GM06990 (cell line): ENCODE measurements at places on chromosomes 2 and 18.

DNA sequence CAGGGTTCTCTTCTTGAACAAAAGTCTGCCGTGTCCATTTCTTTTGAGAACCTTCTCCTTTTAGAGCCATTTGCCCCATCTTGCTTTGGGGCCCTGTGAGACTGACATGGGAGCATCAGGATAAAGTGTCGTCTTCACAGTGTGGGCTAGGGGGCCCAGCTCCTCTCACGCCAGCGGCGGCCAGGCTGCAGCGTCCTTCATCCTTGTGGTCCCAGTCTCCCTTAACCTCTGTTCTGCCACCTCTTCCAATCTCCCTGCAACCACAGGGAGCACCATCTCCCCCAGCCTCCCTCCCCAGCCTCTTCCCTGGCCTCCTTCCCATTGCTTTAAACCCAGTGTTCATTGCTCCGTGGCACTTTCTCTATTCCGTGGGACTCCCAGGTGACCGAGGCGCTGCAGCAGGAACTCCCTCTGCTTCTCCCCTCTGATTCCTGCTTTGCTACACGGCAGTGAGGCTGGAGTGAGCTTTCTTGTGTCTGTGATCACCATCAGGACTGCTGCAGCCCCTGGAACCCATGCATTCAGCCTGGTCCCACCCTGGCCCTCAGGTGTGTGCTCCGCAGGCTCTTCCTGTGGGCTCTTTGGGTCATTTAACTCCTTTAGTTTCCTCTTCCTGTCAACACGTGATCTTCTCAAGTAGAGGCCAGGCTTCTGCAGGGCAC, 234.1 kb downstream of the MYT1L start:
- no peak for DNase-seq

DNA sequence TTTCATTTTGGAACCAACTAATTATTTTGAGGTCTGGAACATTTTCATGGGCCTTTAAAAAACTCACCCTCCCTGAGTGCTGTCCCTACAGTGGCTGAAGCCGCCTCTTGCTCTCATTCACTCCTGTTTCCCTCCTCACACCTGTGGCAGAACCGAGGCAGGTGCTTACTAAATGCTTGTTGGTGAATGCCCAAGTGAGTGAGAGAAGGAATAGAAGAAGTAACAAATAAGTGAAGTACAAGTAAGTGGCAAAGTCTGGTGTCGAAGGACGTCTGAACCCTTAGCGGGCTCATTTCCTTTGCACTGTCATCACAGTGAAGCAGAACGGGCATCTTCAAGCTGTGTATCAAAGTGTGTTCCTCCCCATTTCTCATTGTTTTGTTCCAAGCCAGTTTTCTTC, 135.2 kb downstream of the RHBDD1 start:
- no peak for DNase-seq

DNA sequence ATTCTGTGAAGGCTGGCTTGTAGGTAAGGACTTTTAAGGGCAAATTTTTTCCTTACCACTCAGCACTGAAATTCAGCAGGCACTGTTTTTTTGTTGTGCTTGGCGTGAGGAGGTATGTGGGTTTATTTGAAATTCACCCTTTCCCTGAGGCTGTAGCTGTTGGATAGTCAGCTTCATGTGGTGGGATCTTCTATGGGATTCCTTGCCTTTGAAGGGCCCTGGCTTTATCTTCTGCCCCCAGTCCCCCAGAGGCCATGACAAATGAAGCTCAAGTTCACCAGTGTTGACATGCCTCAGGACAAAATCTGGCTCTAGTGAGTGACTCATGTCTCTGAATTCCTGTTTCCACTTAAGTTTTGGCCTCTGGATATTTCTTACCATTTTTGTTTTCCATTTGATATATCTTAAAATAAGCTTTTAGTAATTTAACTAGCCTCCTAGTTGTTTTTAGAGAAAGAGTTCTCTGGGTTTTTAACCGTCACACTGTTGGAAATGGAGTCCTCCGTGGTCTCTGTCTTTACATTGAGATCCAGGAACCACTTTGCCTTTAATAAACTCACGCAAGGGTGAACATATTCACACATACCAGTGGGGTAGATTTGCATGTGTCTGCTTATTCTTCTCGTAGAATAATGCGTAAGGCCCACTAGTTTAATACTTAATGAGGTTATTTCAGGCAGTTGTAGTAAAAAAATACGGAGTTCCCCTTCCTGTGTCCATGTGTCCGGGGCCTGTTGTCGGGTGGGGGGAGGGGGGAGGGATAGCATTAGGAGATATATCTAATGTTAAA, 211.1 kb upstream of the FAM98A start:
- DNase-seq, result no peak

- no peak for DNase-seq
Measured at GRCh38 chr18:75962036-75962572, 532.9 kb downstream of the ZNF516 start.

GRCh38 chr2:187215532-187216240, 232.4 kb downstream of the CALCRL start:
- no peak for DNase-seq

GRCh38 chr2:178863856-178864620, 56.8 kb upstream of the TTN start:
- DNase-seq, result no peak

GRCh38 chr2:173829727-173830126, 135.4 kb downstream of the SP3 start:
- no peak for DNase-seq

DNA sequence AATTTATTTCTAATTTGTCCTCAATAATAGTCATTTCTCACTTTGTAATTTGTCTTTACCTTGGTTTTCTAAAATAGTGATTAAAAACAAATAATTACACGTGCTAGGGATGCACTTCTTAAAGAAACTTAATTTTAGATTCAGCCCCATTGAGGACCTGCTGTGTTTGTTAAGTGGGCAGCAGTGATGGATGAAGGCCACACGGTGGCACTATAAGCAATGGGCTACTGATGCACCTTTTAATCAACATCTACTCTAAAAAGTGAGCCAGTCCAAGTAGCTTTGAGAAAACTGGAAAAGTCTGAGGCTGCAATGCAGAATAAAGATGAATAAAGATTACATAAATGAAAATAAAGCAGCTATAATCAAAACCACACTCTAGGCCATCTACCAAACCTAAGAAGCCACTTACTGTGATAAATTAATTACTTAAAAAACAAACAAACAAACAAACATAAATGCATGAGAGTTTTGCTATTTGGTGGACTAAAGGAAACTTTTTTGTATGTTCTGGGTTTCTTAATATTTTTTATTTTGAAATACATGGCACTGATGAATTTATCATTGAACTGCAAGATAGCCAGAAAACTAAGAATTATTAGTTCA, 89.3 kb downstream of the PDE11A start:
- DNase-seq, result no peak

- no peak for DNase-seq
Measured at GRCh38 chr2:43220229-43220751, 6.1 kb downstream of the ZFP36L2 start.

- DNase-seq, result no peak
Measured at GRCh38 chr2:223979730-223980396, 22.6 kb downstream of the MRPL44 start.

DNA sequence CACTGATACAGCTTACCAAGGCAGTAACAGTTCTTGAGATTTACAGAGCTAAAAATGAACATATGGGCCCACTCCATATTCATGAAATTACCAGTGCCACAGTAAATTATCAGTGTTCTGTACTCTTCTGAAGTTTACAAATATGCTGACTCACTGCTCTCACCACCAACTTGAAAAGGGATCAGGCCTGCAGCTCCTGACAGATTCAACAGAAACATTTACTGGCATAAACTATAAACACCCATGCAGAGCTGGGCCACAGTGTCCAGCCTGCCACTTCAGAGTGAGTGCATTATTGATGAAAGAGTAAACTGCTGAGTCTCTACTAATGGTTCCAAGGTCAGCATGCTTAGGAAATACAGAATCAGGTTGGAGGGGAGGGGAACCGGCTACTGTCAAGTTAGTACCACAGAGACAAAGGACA, 83.1 kb downstream of the FARSB start:
- no peak for DNase-seq

DNA sequence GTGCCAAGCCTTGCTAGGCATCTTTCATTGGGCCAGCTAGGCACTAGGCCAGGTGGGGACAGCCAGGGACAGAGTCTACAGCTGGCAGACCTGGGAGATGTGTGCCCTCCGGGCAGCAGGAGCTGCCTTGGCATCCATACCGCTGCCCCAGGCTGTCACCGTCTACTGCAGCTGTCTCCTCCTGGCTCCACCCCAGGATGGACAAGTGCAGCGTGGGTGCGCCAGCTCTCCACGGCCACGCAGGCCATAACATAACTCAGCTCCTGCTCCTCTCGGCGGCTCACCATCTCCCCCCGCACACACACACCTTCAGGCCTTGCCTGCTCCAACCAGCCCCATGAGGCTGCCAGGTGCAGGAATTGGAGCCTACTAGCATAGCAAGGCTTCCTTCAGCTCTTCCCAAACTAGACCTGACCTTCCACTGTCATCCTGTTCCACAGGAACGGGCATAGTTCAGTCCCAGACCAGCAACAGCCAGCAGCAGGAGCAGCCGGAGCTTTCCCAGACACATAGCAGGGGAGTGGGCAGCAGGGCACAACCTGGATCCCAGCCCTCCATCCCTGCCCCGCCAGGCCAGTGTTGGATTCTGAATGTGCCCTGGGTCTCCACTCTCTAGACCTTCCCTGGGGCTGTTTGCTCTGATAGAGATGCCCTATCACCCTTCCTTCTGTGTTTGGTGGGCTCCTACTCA, 2.5 kb upstream of the ADRA2B start:
- DNase-seq, result no peak

GRCh38 chr2:40332191-40332826, 119.6 kb downstream of the SLC8A1 start:
- DNase-seq, result no peak

GRCh38 chr2:72924353-72925240, 7.3 kb downstream of the EMX1 start:
- peak; percentile 52 for DNase-seq

- no peak for DNase-seq
Measured at GRCh38 chr2:20671736-20672080, 4.8 kb downstream of the GDF7 start.

- DNase-seq, result no peak
Measured at GRCh38 chr2:27093430-27094352, 7.1 kb downstream of the KHK start.

- DNase-seq, result no peak
Measured at GRCh38 chr18:72940986-72941385, 73.2 kb upstream of the NETO1 start.

- no peak for DNase-seq
Measured at GRCh38 chr2:226339616-226340015, 460.0 kb downstream of the IRS1 start.

DNA sequence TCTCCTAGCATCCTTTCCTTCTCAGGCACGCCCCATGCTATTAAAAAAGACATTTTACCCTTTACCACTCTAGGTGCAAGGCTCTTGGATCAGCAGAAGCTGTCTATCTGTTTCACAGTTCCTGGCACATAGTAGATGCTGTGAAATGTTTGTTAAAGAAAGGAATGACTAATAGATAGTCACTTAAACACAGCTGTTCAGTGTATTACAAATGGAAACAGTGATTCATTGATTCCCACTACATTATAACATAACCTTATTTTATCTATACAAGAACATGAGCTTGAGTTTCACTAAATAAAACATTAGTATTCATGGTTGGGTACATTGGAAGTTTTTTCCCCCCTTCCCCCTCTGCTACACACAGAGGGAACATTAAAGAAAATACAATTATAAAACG, 142.1 kb downstream of the ASXL3 start:
- no peak for DNase-seq

DNA sequence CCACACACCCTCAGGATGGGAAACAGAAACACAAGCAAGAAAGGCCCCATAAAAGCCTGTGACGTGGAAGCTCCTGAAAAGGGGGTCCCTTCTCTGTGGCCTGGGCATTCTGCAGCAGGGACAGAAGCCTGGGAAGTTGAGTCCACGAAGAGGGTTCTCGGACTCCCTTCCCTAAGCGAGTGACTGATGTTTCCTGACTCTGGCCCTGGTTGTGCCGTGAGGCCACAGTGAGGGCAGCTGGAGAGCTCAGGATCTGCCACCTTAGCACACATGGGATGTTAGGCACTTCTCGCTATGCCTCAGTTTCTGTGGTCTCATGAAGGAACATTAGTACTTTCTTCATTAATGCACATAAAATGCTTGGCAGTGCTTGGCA, 87.2 kb upstream of the ZFP36L2 start:
- DNase-seq, result no peak
